GM18507 (cell line): ENCODE measurements at places on chromosomes 4 and X.

GRCh38 chr4:17163156-17163771 is 264.8 kb upstream of the LDB2 start:
- no peak for DNase-seq

- DNase-seq = no peak
Measured at GRCh38 chr4:113467581-113467980, 294.0 kb downstream of the CAMK2D start.

DNA sequence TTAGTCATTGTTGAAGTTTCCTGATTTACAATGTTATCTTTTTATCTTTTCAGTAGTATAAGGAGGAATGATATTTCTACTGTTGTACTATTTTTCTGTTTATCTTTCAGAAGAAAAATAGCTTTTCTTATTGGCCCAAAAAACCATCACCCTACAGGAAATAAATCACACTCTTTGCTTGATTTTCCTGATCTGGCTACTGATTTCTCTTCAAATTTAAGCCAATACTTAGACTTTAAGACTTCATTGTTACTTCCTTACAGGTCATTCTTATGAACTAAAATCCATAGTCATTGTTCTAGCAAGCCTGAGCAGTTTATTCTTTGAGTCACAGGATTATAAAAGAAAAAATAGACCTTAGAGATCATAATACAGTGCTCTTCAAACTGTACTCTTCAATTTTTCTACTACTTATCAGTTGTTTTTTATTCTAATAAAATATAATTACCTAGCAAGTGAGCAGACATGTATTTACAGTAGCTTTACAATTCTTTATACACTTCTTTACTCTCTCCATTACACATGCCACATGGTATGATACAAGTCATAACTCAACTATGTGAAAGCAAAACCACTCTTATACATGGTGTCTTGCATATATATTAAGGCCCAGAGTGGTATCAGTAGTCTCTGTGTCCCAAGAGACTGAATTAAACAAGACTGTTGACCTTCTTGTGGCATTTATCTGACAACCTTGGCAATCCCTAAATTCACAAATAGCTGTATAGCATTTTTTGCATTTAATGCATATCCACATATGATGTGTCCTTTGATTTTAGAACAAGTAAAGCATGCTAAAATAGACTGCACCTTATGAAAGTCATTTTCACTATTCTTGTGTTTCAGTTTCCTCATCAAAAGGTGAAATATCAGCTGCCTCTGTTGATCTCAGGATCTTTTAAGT is 47.9 kb downstream of the TET2 start:
- no peak for DNase-seq

GRCh38 chr4:93184053-93184452 is 644.5 kb upstream of the ATOH1 start:
- DNase-seq = no peak

DNA sequence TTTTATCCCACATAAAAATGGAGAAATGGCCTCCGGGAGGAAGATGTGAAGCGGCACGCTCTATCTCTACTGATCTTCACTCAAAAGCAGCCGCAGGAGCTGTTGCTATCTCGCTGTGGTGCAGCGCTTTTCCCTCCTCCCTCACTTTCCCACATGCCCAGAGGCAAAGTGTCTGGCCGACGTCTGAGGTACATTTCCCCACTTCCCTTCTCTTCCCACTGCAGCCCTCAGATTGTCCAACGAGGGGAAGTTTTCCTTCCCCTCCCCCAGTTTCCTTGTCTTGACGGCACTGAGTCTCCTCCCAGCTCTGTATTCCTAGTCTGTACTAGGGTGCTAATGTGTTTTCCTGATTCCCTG is 660 bp upstream of the COL25A1 start:
- DNase-seq = no peak

GRCh38 chr4:119106036-119107000 is 29.3 kb upstream of the MYOZ2 start:
- DNase-seq = no peak

DNA sequence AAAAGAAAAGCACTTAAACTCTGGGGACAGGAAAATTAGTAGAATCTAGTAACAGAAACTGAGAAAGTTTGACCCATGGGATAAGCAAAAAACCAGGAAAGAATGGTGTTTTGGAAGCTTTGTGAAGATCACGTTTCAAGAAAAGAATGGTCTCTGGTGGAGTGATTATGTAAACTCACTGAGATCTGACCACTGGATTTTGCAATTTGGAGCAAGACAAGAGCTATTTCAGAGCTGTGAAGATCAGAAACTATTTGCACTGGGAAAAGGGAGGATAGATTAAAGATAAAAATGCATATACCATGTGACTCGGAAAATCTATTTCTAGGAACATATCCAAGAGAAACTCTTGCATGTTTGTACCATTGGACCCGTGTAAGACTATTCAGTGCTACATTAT is 4.3 kb downstream of the TMPRSS11D start:
- DNase-seq = no peak

GRCh38 chr4:26862381-26862915 is 1.8 kb downstream of the STIM2 start:
- DNase-seq = no peak

- no peak for DNase-seq
Measured at GRCh38 chr4:92522356-92522755, 218.6 kb downstream of the GRID2 start.
